GM23338 (cell line): ENCODE measurements at places on chromosomes 4 and X. TPM values are rescaled to one million over a fixed set of nuclear protein-coding genes. Genes with fewer than 3 reads are reported as not detected.
A peak's percentile ranks its signal among the peaks of the same experiment; 100 is the strongest.

DNA sequence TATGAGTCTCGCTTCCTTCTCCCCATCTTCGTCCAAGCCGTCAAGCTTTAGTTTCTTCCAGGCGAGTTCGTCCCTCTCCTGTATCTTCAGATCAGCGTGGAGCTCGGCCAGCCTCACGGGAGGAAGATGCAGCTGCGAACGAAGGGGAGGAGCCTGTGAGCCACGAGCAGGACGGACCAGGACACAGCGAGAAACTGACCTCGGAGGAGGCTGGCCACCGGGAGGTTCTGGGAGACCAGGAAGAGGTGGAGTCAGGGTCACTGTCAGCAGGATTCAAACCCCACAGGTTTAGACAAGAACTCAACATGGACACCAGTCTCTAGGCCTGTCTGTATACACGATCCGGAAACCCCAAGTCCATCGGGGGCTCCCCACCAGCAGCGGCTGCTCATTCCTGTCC is 7.3 kb downstream of the LRPAP1 start:
- no peak for DNase-seq

GRCh38 chr4:123874063-123874462 is 477.5 kb downstream of the SPRY1 start:
- DNase-seq = no peak

DNA sequence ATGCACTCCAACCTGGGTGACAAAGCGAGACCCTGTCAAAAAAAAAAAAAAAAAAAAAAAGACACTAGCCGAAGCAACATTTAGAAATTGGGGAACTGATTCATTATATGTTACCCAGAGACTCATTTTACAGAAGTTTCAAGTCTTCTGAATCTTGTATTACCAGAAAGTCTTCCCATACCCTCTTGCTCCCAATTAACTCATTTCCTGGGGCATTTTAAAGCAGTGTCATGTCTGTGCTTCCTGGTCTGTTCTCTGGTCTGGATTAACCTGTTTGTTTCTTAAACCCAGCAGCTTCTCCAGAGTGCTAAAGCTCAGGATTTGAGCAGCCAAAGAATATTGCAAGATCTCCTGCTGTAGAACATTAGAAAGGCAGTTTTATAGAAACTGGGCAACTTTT is 43.7 kb downstream of the FRMPD3 start:
- no peak for DNase-seq

DNA sequence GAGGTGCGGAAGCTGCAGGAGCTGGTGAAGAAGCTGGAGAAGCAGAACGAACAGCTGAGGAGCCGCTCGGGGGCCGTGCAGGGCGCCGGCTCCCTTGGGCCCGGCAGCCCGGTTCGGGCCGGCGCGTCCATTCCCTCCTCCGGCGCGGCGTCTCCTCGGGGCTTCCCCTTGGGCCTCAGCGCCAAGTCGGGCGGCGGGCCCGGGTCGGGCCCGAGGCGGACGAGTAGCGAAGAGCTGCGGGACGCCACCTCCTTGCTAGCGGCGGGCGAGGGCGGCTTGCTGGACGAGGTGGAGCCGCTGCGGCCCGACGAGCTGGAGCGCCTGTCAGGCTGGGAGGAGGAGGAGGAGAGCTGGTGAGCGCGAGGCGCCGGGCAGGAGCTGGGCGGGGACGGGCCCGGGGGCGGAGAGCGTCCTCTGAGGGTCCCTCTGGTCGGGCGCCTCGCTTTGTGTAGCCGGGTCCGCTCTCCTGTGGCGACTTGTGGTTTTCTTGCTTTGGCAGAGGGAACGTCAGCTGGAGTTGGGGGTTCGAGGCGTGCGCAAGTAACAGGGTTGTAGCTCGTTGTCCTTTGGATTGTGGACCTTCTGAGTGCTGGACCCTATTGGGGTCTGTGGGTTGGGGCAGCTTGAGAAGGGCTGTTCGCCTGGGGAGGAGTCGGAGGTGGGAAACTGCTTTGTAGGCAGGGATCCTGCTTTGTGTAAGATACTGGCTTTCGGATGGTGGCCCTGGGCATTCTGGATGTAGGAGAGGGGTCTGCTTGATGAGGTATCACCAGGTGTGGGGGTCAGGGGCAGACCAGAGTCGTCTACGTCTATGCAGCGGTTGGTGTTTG is 662 bp downstream of the SLAIN2 start:
- DNase-seq = peak; percentile 75

DNA sequence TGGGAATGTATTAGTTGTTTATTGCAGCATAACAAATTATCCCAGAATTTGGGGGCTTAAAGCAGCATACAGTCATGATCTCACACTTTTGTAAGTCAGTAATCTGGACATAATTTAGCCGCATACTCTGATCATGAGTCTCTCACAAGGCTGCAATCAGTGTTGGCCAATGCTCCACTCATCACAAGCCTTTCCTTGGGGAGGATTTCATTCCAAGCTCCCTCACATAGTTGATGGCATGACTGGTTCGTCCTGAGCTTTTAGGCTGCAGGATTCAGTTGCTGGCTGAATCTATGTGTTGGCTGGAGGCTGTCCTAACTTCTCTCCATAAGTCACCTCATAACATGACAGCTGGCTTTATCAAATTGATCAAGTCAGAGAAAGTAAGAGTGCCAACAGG is 1568.6 kb upstream of the PCDH7 start:
- DNase-seq = no peak

GRCh38 chr4:180430283-180430682 is 1812.9 kb upstream of the TENM3 start:
- no peak for DNase-seq

- no peak for DNase-seq
Measured at GRCh38 chr4:55078987-55079386, 46.4 kb downstream of the KDR start.

DNA sequence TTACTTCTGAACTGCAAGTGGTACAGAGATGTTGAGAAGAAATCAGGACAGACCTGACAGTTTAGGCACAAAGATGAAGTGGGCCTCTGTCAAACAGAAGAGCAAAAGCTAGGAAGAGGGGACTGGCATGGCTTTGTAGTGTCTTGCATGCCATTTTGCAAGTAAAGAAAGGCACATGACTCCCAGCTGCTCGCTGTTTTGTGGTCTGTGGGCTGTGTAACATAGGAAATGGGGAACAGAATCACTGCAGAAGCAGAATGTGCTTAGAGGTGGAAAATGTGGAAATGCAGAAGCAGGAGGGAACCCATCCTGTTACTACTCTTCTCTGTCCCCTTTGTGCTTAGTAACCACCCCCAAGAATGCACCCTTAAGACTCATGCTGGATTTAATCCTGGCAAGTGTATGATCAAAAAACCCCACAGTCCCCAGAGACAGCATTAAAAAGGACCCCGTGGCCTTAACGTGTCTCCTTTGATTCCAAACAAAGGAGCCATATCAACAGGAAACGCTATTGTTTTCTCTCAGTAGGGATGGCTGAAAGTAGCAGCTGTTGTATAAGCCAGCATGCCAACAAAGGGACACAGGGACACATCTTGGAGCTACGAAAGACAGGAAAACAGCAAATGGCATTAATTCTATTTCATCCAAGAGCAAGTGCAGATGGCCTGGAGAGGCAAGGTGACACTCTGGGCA is 177.6 kb upstream of the GLRA2 start:
- DNase-seq = peak; percentile 10

GRCh38 chr4:157221895-157222770 is 1.6 kb downstream of the GRIA2 start:
- DNase-seq = peak; percentile 88

CSAG2 gene
- polyA plus RNA-seq = not detected in 2 replicates

EGF gene
- 0.61 and 1.4 TPM in 2 replicates for polyA plus RNA-seq

SNCA gene
- 26.3 and 31.1 TPM in 2 replicates for polyA plus RNA-seq

GABRB1 gene
- polyA plus RNA-seq = 0.14 and 0.26 TPM in 2 replicates
